ENCODE measurements at places on chromosomes 1 and 21.

- DNase-seq, result no peak
Measured at GRCh38 chr1:218904416-218904815, 269.3 kb upstream of the LYPLAL1 start.

GRCh38 chr1:9302745-9303524 lies 10.2 kb downstream of the SPSB1 start:
- no peak for DNase-seq

GRCh38 chr1:183236158-183236725 lies 50.2 kb downstream of the LAMC2 start:
- no peak for DNase-seq

DNA sequence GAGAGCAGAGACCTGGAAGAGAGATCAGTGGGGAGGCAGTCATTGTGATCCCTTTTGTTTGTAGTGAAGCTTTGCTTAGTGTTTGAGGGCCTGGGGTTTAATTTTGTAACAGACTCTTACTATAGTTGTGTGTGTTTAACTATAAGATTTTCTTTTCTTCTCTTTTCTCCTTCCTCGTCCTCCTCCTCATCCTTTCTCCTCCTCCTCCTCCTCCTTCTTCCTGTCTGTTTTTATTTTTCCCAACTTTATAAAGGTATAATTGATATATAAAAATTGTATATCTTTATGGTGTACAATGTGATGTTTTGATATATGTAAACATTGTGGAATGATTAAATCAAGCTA lies 71.2 kb upstream of the MACF1 start:
- DNase-seq, result no peak
